ENCODE measurements at places on chromosomes 3 and 15.

- no peak for ATAC-seq
Observed at GRCh38 chr3:132622761-132623160, 25.7 kb downstream of the ACKR4 start.

GRCh38 chr3:160568989-160569388 lies 3.6 kb upstream of the KPNA4 start:
- no peak for ATAC-seq

DNA sequence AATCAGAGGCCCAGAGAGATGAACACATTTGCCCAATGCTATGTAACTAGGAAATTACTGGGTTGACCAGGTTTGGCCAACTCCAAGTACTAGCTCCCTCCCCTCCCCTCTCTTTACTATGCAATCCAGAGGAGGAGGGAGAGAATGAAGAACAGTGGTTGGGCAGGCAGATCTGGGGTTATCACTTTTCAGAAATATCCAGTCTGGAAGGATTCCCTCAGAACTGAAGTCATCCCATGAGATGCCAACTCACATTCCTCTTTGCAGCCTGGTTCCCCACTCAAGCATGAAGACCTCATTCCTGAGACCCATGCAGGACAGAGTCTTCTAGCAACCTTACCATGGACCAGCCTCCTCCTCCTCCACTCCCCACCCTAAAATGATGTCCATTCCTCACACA lies 201.1 kb downstream of the TLE3 start:
- no peak for ATAC-seq

DNA sequence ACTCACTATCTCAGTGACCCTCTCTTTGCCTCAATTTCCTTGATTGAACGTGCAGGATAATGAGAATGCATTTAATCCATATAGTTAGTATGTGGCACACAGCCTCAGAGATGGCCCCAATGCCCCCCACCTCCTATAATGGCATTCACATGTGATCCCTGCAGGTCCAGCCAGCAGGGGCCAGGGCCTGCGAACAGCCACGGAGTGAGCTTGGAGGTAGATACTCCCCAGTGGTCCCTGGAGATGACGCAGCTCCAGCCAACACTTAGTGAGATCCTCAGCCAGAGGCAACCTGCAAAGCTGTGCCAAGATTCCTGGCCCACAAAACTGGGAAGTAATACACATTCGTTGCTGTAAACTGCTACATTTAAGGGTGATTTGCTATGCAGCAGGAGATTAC lies 184.9 kb upstream of the NSMCE3 start:
- ATAC-seq: no peak

- ATAC-seq: no peak
Observed at GRCh38 chr3:30268288-30268687, 338.1 kb upstream of the TGFBR2 start.

DNA sequence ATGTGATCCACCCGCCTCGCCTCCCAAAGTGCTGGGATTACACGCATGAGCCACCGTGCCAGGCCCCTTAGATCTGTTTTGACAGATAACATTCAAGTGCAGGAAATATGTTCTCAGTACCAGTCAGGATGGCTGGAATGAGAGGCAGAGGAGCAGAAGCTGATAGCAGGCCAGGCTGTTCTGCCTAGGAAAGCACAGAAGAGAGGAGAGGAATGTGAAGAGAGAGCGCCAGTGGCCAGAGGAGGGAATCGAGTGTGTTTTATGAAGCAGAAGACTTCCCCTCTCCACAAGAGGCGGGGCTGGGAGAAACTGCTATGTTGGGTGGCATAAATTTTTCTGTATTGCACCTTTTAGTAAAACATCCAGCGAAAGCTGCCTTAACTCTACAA lies 32.0 kb upstream of the RYK start:
- ATAC-seq: no peak

GRCh38 chr15:82898961-82899360 lies 53.6 kb downstream of the HOMER2 start:
- ATAC-seq: no peak

DNA sequence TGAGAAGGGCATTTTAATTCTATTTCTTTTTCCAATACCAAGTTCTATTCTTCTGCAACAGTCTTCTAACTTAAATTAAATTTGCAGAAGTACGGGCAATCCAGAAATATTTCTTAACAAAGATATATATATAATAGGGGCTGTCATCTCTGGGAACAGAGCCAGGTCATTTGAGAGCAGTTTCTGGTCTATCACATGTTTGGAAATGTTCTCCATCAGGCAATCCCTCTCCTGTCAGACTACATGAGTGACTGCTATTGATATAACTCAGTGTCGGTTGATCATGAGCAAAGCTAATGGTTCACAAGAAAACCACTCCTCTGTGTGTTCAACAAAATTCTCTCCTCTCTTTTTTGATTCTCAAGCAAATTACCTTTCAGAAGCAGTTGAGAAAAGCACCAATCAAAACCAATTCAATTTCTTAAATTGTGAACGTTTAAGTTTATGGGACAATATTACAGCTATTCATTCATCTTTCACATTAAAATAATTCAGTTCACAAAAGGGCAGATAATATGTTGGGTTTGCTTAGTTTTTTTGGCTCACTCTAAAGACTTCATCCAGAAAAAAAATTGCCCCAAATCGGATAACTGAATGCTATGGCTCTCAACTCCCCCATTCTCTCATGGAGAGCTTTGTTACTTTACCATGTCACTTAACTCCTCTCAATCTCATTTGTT lies 152.9 kb upstream of the TGFBR2 start:
- ATAC-seq: no peak

- no peak for ATAC-seq
Observed at GRCh38 chr3:62332835-62333244, 40.5 kb downstream of the FEZF2 start.

DNA sequence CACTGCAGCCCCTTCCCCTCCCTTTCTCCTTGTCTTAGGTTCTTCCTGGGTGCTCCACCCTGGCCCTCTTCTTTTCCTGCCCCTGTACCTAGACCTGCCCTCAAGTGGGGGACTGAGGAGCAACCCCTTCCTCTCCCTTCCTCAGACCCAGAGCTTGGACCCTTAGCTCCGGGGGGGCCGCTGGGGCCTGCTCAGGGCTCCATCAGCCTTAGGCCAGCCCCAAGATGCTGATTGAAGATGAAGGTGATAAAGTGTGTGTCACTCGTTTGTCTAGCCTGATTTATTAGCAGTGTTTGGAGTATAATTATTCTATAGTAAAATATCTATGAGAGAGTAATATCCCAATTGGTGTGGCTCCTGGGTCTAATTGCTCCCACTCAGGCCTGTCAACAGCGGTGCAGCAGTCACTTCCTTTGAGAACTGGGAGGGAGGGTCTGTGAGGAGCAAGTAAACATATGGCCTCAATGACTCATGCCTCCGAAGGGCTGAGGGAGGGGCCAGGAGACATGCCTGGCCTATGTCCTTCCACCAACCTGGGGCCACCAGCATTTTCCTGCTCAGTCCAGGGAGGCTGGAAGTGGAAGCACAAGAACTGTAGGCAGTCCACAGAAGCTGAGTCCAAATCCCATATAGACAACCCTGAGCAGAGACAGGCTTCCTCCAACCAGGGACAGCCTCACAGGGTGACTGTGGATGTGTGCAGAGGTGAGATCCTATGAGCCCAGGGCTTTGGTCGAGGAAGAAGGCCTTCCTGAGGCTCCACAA lies 123.2 kb downstream of the DNAJB8 start:
- ATAC-seq: peak; percentile 48

- peak; percentile 68 for ATAC-seq
Observed at GRCh38 chr15:50148362-50148963, 29.4 kb upstream of the ATP8B4 start.

DNA sequence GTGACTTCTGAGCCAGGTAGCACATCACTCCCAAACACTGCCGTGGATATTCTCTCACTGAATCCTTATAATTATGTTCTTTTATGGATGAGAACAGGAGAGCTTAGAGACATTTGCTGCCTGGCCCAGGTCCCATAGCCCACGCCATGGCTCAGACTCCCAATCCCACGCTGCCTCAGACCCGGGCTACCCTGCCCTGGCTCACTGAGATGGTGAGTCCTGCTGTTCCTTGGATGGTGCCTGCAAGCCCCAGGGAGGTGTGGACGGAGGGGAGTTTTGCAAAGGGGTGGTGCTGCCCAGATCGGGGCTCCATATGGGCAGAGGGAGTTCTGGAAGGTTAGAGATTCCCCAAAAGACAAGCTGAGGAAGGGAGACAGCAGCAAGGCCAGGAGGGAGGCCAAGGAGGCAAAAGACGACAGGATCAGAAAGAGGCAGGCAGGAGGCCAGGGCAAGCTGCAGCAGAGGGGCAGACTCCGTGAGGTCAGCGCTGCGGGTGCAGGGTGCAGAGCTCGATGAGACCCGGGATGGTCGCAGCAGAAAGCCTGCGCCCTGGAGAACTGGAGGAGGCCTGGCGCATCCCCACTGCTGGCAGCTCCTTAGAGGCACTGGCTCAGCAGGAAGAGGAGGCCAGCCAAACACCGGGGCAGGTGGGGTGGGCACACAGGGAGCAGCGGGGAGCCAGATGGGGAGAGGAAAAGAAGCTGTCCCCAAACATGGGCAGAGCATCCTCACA lies 95.7 kb upstream of the ALDH1A3 start:
- no peak for ATAC-seq

DNA sequence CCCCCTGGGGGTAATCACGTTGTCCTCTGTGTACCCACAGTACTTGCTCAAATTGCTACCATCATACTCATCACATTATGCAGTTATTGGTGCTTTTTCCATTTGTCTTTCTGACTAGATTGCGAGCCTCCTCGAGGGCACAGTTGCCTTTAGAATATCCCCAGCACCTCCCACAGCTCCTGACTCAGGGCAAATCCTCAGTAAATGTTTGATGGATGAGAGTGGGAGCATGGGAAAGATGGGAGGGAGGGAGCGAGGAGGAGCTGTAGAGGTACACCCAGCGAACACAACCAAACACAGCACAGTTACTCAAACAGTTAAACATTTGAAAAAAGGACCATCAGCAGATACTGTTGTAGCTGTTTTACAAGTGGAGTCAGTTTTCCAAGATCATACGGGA lies 27.9 kb downstream of the SIDT1 start:
- no peak for ATAC-seq

DNA sequence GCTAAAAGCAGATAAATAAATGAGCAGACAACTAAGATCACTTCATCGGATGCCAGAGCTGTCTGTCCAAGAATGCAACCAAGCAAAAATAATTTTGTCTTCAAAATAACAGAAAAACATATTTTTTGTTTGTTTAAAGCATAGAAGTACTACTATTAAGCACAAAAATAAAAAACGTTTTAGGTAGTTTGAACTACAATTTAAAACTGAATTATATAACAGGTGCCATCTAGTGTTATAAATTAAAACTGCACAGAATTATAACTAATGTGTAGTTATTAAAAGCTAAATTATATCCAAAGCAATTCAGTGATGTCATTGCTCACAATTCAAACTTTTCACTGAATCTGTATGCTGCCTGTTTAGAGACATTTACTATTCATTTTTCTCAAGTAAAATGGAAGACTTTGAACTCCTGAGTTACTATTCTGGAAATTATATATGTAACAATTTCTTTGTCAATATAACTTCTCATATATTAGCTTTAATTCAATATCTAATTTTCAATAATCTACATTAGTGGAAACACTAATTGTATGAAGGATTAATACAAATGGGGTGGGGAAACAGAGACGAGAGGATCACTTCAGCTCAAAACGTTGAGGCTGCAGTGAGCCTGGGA lies 29.5 kb downstream of the LINS1 start:
- ATAC-seq: peak; percentile 43

GRCh38 chr15:60744826-60745460 lies 266.0 kb upstream of the ICE2 start:
- ATAC-seq: no peak

- ATAC-seq: peak; percentile 91
Observed at GRCh38 chr15:39331584-39331983, 249.3 kb upstream of the THBS1 start.

DNA sequence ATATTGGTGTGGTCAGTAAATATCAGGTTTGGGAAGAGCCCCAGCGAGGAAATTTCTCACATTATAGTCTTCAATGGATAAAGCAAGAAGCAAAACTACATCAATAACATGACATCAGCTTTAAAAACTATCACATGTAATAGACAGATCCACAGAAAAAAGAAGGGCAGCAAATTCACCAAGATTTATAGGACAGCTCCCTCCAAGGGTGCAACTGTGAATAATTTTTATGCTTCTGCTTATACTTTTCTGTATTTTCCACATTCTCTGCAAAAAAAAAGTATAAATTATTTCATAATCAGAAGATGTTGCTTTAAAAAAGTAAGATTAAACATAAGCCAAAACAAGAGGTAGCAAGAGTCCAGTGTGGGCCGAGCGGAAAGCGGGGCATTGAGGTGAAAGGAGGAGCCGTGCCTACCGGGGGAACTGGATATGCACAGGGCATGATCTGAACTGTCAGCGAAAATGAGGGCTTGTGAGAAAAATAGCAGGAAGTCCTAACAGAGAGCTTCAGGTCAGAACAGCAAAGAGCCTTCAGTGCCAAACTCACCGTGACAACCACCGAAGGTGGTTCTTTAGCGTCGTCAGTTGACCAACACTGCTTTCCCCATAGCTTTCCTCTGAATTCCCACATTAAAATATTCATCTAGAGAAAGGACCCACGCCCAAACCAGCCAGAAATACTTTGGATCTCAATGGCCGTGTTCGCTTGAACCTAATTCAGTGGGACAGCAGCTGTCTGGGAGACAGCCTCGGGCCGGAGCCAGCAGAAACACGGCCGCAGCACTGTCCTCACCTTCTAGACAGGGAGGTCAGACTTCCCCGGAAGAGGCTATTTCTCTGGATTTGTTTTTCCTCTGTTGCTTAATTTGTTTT lies 59.8 kb downstream of the FAM174B start:
- ATAC-seq: no peak

DNA sequence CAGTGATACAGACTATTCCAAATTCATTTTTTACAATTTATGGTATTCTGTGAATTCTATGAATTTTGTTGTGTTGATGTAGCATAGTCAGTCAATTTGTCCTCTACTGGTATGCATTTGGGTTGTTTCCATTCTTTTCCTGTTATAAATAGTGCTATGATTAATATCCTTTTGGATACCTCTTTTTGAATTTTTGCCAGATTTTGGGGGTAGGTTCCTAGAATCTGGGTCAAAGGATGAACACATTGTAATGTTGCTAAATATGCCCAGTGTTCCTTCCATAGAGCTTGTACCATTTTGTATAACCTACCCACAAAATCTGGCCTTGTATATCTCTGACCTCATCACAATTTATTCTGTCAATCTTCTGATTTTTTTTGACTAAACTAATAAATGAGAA lies 44.4 kb upstream of the C3orf38 start:
- no peak for ATAC-seq

DNA sequence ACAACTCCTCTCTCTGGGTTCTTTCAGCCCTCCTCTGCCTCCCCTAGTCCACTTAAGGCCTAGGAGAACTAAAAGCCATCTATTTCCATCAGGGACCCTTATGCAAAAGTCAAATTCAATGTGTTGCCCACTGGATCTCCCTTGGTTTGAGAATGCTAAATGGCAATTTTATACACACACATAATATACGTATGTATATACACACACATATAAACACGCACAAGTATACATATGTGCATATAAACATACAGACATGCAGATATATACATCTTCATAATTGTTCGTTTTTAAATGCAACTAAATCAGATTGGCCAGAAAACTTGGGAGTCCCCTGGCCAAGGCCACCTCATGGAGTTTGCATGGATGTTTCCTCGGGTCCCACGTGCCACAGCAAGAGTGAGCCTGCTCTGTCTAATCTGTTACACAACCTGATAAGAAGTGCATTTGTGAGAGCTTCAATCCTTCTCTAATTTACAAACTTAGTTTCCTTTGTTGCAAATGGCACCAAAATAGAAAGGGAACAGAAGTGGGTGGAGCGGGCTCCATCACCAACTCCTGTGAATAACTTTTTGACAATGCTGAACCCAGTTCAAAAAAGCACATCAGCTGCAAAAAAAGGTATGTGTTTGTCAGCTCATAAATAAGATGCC lies 84.2 kb downstream of the FOXP1 start:
- no peak for ATAC-seq

- peak; percentile 64 for ATAC-seq
Observed at GRCh38 chr3:27659279-27660021, 62.7 kb downstream of the EOMES start.

Data from esophagus mucosa (tissue), 1 donor.